ENCODE measurements at places on chromosomes 13 and 19.

GRCh38 chr19:50322931-50323781 is 6.0 kb downstream of the KCNC3 start:
- no peak for DNase-seq

DNA sequence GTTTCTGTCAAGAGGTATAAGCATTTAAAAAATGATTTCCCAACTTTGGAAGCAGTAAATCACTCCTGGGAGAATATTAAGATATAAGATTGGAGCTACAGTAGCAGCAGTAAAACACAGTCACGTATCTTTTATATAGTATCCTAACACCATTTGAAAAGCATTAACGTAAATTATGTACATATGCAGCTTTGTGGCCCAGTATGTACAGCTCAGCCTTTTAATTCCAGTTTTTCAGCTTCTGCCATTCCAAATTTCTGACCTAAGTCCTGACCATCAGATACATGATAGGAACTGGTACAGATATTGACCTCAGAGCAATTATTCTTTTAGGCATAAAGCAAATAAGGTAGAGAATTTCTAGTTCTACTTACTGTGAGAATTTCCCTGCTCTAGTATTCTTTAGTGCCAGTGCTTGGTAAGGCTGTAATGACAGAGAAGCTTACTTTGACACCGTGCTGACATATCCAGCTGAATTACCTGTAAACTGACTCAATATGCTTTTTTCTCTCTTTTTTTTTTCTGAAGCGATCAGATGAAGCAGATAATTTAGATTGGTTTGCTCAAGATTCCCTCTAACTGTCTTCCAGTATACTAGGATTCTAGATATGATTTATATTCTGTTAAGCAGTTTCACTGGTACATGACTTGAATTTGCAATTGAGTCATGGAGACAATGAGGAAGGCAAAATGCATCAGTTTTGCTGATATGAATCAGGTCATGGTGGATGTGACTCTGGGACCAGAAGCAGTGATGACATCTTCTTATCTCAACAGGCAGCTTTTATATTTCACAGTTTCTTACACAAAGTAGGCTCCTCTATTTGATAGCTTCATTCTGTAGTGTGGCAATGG is 703.6 kb downstream of the SLITRK6 start:
- DNase-seq, result no peak

GRCh38 chr13:72293206-72293605 is 426.2 kb upstream of the DACH1 start:
- DNase-seq, result no peak

DNA sequence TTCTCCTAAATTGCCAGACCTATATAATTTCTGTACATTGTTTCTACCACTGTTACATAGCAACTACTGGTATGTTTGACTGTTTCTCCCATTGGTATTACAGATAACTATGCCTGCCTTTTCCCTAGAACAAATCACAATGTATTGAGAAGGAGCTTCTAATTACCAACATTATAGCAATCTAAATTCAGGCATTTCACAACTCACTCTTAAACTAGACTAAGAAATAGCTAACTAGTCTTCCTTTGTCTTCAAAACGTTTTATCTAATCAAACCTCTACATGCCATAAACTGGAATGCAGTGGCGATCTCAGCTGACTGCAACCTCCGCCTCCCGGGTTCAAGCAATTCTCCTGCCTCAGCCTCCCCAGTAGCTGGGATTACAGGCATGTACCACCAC is 18.2 kb downstream of the RBM26 start:
- DNase-seq, result no peak

GRCh38 chr13:114097893-114098688 is 34.3 kb downstream of the RASA3 start:
- DNase-seq, result no peak

DNA sequence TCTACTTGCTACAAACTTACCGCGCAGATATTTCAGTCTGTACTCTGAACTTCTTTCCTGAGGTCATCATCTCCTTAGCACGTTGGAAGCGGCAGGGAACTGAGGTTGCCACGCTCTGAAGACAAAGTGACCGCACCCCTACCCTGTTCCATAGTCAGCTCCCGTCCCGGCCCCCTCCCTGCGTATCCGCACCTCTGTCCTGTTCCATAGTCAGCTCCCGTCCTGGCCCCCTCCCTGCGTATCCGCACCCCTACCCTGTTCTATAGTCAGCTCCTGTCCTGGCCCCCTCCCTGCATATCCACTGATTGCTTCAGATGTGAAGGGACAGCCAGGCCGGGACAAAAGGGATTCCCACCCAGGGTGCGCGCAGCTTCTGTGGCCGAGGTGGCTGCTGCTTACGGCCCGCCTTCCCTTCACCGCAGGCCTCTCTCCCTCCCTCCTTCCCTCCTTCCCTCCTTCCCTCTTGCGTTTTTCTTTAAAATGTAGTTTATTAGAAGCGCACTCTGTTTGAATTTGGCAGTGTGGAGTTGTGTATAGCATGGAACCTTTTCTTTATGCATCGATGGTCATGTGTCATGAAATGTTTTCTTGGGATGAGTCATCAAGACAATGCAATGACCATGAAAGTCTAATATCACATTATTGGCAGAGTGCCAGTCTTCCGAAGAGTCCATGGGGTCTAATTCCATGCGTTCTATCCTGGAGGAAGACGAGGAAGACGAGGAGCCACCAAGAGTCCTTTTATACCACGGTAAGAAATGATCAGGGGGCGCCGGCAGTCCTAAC is 21.9 kb upstream of the NDUFS7 start:
- no peak for DNase-seq

GRCh38 chr13:84865783-84866221 is 933.4 kb downstream of the SLITRK6 start:
- DNase-seq, result no peak

DNA sequence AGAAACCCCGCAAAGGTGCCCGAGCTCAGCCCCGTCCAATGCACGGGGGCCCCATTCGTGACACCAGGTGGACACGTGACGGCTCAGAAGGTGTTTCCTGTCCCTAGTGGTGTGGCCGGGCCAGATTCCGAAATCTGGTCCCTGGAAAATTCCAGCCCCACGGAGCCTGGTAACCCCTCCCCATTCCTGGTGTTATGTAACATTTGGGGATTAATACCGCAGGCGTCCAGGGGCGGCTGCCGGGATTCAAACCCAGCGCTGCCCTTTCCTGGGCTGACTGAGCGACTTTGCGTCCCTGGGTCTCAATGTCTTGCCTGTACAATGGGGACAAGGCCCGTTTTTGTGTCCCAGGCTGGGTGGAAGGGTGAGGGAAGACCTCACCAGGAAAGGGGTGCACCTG is 1.0 kb upstream of the PLK5 start:
- no peak for DNase-seq

DNA sequence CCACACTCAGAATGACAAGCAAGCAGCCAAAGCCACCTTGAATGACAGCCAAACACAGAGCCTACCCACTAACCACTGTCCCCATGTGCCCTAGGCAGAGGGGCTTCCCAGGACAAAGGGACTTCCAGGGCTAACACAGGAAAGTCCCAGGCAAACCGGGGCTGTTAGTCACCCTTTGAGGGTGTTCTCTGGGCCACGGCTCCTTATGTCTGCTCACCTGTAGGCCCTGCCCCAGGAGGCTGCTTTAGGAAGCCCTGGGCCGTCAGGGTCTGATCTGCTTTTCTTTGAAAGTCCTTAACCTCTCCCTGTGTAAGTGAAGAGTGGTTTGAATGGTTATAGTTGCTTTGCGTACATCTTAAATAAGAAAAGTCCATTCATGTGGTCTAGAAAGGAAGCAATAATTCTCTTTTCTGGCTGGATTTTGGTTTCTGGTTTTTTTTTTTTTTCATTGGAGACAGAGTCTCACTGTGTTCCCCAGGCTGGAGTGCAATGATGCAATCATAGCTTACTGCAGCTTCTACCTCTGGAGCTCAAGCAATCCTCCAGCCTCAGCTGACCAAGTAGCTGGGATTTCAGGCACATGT is 161.4 kb downstream of the EFNB2 start:
- DNase-seq, result no peak

GRCh38 chr13:38528986-38529385 is 157.9 kb upstream of the FREM2 start:
- no peak for DNase-seq

- DNase-seq, result no peak
Observed at GRCh38 chr13:113655346-113656002, 2.5 kb downstream of the ATP4B start.

- no peak for DNase-seq
Observed at GRCh38 chr19:3656073-3656746, 29.6 kb upstream of the CACTIN start.

All from CD4-positive, alpha-beta T cell treated with Interleukin-21 for 1 hour (primary cell).